Right cardiac atrium (tissue), 5 donors: ENCODE measurements at places on chromosomes 2 and 18. TPM values are rescaled to one million over a fixed set of nuclear protein-coding genes. Genes with fewer than 3 reads are reported as not detected.

DNA sequence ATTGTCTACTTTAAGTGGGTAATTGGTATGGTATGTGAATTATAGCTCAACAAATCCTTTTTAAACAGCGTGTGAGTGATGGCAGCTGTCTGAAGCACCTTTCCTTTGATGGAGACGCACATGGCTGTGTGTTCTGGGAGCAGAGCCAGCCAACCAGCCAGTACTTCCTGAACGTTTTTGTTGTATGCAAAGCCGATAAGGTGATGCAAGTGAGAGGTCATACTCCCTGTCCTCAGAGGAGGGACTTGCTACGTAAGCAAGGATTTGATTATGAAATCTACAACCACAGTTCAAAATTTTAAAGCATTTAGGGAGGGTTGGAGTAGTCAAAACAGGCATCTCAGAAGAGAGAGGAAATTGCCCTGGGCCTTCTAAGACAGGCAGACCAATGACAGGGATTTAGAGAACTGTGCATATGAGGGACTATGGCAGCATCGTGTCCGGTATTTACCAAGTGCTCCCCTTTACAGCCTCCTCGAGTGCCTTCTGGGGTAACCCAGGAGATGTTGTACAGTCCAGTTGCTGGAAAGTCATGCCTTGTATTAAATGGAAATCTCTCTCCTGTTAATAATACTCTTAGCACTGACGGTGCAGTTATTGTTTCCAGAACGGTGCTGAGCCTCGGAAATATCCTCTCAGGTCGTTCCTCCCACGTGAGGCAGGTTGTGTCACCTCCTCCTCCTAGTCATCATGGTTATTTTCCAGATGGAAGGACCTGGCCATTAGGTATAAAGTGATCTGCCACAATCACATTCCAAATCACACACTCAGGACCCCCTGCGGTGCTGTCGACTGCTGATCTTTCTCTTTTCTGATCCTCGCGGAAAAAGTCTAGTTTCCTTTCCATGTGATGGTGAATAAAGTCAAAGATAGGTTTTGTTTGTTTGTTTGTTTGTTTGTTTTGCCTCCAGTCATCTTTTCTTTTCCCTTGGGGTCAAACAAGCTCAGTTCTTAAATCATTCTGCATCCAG is 28.4 kb downstream of the ARHGEF4 start:
- DNase-seq = no peak

GRCh38 chr18:71028285-71028762 is 739.5 kb downstream of the SOCS6 start:
- DNase-seq = peak; percentile 31

DNA sequence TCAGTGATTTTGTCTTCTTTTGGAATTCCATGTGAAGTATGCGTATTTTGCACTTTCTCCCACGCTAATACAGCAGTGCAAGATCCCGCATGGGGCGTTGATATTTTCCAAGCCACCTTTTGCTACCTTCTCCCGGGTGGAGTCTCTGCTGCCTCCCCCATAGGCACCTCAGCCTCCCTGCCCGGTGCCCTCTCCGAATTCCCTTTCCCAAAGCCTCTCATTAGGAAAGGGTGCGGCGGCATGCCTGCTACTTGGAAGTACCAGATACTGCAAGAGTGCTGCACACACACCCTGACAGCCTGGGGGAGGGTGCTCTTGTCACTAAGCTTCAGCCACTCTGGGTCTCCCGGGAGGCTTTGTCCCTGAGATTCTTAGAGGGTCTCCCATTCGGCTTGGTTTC is 114.4 kb upstream of the PXDN start:
- DNase-seq = no peak

GRCh38 chr2:136639651-136640050 is 125.7 kb upstream of the THSD7B start:
- DNase-seq = no peak

DNA sequence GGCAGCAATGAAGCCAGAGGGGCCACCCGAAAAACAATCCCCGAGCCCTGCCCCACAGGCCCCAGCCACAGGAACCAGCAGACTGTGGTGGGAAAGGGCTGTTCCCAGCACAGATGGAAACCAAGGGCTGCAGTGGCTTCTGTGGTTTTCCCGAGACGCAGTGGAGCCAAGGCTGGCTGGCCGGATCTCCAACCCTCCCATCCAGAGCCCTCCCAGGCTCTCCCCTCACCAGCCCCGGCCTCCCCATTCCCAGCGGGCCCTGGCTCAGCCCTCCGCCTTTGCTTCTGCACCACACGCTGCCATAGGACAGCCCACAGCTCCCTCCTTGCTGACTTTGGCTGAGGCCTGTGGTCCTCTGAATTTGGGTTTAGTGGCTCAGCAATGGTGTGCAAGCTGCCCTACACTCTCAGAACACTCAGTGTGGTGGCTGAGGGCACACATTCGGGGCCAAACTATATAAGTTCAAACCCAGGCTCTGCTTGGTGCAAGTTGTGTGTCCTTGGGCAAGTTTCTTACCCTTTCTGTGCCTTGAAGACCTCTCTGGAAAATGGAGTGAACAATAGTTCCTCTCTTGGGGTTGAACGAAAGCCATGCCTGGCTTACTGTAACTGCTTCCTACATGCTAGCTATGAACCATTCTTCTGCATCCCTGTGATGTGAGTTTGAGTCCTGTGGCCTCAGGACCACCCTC is 200.1 kb downstream of the SMAD7 start:
- peak; percentile 80 for DNase-seq

GRCh38 chr18:55857956-55858355 is 270.0 kb upstream of the TCF4 start:
- no peak for DNase-seq

GRCh38 chr2:26849056-26849999 is 1.4 kb downstream of the DPYSL5 start:
- peak; percentile 63 for DNase-seq

DNA sequence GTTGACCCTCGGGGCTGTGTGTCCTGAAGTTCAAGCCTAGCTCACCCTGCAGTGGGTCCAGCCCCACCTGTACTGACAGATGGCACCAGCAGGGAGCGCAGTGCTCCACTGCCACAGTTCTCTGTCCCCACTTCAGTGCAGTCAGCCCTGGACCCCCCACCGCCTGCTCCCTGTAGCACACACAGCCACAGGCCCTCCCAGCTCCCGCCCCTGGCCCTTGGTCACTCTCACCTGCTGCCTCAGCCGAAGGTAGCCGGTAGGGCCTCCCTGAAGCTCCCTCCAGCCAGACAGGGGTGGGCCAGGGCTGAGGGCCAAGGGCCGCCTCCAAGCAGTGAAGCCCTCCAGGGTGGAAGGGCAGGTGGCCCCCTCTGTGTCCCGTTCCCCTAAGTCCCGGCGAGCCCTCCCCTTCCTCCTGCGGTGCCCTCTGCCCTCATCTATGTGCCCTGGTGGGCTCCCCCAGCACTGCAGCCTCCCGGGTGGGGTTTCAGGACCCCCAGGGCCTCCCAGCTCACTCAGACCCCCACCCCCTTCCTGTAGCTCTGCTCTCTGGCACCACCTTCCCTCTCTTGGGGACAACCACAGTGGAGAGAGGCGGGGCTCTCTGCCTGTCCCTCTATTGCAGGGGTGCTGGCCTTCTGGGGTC is 10.8 kb upstream of the ALPP start:
- no peak for DNase-seq

GRCh38 chr2:210252699-210253606 is 27.7 kb upstream of the ACADL start:
- no peak for DNase-seq

DNA sequence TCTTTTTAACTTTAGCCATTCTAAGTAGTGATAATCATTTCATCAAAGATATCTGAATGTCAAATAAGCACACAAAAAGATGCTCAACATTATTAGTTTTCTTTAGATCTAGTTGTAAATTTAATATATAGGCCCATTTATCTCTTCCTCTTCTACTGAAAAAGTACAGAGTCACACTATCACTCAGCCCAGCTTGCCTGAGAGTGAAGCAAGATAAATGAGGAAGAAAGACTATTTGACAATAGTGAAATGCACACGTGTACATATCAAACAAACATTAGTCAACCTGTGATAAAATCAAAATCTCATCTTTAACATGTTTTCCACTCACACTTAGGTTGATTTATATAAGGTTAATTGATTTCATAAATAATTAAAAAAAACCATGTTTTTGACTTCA is 83.5 kb upstream of the CCDC195 start:
- no peak for DNase-seq

- no peak for DNase-seq
These were observed 18.6 kb upstream of the GPC1 start for GRCh38 chr2:240416821-240417220.

GRCh38 chr2:150144546-150145298 is 342.7 kb downstream of the RND3 start:
- DNase-seq = no peak

GRCh38 chr2:157149270-157149669 is 108.2 kb upstream of the GALNT5 start:
- no peak for DNase-seq

DNA sequence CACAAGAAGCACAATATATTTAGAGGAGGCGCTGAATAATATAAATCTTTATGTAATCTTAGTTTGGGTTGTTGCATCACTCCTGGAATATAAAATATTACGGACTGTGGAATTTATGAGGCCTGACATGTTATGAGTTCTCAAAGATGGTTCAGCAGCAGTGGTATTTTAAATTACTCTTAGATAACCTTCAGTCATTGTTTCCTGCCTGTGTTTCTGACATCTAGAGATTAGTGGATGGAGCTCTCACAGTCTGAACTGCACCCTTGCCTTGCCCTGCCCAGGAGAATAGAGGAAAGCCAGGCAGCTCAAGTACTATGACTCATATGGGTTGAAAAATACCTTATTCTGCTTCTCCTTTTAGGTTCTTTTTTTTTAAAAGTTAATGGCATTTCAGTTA is 70.0 kb downstream of the ACSL3 start:
- no peak for DNase-seq

GRCh38 chr2:11750422-11750821 is 4.0 kb downstream of the LPIN1 start:
- DNase-seq = no peak

DNA sequence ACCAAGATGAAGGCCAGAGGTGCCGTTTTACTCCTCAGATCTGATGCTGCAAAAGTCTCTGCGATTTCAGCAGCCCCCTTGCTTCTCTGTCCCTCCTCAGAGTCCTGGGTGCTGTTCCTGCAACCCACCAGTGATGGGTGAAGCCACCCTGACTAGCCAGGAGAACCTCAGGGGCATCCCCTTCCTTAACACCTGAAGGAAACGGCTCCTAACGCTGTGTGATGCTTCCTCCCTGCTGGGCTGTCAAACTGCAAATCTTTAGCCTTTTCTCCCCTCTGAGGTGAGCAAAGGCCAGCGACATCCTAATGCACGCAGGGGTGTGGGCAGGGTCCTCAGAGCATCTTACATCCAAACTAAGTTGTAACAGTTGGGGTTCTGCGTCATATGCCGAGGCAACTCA is 24.8 kb downstream of the CHST10 start:
- no peak for DNase-seq

DNA sequence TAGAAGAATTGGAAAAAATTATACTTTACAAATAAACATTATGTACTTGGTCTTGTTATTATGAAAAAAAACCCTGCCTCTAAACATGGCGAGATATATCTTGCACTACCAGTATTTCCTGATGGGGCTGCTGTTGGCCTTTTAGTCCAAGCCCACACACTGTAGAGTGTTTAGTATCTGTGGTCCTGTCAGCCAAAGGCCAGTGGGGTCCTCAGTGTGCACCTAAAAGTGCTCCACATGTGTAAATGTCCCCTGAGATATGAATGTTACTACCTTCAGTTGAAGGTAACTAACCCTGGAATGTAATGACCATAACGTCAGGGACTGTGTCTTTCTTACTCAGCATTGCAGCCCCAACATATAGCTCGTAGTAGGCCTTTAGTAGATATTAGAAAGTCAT is 71.1 kb upstream of the HK2 start:
- no peak for DNase-seq

GRCh38 chr2:211014376-211014775 is 458.0 kb downstream of the CPS1 start:
- DNase-seq = no peak

DNA sequence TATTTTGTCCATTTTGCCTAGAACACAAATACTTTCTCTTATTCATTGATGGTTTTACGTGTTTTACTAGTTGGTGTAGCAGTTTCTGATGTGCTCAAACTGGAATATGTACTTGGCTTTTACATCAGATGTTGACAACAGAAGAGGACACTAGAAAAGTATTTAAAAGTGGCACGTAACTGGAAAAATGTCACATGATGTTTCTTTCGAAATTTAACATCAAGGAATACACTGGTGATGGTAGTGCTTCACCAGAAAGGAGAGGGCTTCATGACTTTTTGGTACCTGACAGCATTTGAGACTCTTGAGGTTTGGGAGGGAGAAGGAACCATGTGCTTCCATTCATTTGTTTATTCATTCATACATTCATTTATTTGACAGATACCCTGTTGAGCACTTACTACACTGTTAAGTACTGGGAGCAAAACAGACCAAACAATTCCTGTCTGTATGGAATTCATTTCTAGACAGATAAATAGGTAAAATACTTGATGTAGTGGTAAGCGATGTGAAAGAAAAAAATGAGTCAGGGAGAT is 1.5 kb downstream of the GIGYF2 start:
- DNase-seq = no peak

GRCh38 chr2:10329880-10330699 is 27.4 kb downstream of the HPCAL1 start:
- DNase-seq = no peak

- DNase-seq = no peak
These were observed 72.6 kb upstream of the ZNF532 start for GRCh38 chr18:58792086-58792485.

DNA sequence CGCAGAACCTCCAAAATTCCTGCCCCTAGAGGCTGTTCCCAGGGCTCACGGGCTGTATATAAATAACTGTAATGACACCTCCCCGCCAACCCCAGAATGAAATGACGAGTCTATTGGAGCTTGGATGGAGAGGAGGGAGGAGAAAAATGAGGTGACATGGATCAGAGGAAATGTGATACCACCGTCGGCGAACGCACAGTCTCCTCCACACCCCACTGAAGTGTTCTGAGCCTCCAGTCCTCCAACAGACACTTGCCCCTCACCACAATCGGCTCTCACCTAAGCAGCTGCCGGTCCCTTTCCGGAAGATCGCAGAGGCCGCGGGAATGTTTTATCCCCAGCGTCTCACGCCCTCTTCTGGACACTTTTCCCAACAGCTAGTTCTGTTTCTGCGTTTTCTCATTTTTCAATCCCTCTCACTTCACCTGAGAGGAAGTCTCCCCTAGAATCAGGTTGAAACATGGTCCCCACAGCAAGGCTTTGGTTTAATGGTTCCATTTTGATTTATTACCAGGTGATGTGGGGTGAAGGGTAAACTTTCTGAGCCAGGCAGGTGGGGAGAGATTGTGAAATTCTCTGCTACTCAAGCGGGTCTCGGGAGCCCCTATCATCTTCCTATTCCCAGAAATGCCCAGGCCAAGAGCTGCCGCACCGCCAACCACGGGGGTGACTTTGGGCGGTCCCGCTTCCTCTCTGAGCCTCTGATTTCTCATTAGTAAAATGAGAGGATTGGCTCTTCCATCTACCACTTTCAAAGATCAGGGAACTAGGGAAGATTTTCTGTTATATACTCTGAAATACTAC is 9.1 kb upstream of the MYO5B start:
- DNase-seq = no peak

GRCh38 chr2:191656391-191656790 is 21.5 kb upstream of the NABP1 start:
- DNase-seq = no peak

- DNase-seq = no peak
These were observed 12.9 kb upstream of the ANKRD53 start for GRCh38 chr2:70965506-70965905.

The COL5A2 gene
- total RNA-seq = 10.2 TPM

The SATB2 gene
- total RNA-seq = 2.2 TPM

The RNF138 gene
- total RNA-seq = 13.0 TPM

The IL36RN gene
- total RNA-seq = not detected

The CFAP221 gene
- total RNA-seq = 1.5 TPM

The RNF125 gene
- total RNA-seq = 1.7 TPM

The TMEM169 gene
- total RNA-seq = 0.17 TPM

The DUSP2 gene
- total RNA-seq = 2.6 TPM

The STON1 gene
- 12.9 TPM for total RNA-seq

The EMX1 gene
- total RNA-seq = not detected

The GPR39 gene
- total RNA-seq = not detected
